ENCODE measurements at places on chromosomes 6 and 20. TPM values are rescaled to one million over a fixed set of nuclear protein-coding genes. Genes with fewer than 3 reads are reported as not detected.

DNA sequence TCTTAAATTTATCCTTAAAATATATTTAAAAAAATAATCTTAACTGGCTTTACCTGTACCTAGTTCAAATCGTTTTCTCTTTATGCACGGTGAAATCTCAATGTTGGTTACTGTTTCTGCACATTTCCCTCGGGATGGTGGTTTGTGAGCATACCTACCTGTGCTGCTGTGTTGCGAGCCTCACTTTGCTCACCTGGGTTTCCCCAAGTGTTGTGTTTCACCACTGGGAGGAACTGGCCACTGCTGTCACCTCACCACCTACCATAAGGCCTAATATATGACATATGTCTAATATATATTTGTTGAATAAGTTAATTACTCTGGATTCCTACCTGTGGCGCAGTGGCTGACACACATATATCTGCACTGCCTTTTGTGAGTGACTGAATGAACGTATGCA, 493.5 kb upstream of the FLRT3 start:
- DNase-seq: no peak

Gene SIRPB1
- total RNA-seq: 4.2 TPM

Gene SAMD5
- total RNA-seq: 0.62 TPM

DNA sequence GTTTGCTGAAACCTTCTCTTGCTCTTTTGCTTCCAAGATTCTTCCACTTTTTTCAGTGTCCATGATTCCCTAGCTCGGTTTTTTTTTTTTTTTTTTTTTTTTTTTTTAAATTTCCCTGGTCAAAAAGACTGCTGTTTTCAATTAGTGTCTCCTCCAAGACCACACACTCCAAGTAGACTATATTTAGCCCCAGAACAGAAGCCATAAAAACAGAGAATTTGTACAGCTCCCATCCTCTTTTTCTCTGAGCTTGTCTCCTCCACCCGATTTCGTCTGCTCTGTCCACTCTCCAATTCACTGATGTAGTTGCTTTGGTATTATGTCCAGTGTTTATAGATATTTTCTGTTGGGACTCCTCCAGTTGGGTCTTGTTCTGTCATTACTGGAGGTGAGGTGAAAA, 37.6 kb downstream of the RSPH3 start:
- no peak for DNase-seq

GRCh38 chr6:168546151-168546550, 105.2 kb downstream of the SMOC2 start:
- DNase-seq: no peak

Gene PAK5
- total RNA-seq: 0.05 TPM

- DNase-seq: no peak
These were observed 4.9 kb downstream of the PREX1 start for GRCh38 chr20:48822879-48823385.

GRCh38 chr6:11921017-11921438, 91.1 kb upstream of the HIVEP1 start:
- DNase-seq: peak; percentile 98

DNA sequence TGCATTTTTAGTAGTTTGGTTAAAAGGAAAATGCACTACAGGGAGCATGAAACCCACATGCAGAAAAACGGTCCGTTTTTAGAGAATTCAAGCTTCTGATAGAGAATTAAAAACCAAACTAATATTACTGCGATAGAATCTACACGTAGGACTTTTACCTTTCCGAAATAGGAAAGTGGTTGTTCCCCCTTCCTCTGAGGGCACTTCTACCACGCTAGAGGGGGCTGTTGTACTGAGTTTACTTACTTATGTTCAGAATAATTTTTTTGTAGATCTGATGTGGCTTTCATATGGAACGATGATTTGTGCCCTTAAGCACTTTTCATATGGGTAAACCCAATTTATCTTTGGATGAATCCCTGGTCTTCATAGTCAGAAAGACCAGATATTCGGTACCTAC, 264.3 kb upstream of the PLN start:
- DNase-seq: peak; percentile 52

Gene GNRH2
- total RNA-seq: not detected

Gene SYCP2L
- total RNA-seq: not detected

DNA sequence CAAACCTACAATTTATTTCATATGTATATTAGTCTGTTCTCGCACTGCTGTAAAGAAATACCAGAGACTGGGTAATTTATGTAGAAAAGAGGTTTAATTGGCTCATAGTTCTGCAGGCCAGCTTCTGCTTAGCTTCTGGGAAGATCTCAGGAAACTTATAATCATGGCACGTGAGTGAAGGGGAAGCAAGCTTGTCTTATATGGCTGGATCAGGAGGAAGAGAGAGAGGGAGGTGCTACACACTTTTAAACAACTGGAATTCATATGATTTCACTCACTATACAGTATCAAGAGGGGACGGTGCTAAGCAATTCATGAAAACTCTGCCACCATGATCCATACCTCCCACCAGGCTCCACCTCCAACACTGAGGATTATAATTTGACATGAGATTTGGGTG, 29.9 kb downstream of the PHACTR2 start:
- DNase-seq: no peak

DNA sequence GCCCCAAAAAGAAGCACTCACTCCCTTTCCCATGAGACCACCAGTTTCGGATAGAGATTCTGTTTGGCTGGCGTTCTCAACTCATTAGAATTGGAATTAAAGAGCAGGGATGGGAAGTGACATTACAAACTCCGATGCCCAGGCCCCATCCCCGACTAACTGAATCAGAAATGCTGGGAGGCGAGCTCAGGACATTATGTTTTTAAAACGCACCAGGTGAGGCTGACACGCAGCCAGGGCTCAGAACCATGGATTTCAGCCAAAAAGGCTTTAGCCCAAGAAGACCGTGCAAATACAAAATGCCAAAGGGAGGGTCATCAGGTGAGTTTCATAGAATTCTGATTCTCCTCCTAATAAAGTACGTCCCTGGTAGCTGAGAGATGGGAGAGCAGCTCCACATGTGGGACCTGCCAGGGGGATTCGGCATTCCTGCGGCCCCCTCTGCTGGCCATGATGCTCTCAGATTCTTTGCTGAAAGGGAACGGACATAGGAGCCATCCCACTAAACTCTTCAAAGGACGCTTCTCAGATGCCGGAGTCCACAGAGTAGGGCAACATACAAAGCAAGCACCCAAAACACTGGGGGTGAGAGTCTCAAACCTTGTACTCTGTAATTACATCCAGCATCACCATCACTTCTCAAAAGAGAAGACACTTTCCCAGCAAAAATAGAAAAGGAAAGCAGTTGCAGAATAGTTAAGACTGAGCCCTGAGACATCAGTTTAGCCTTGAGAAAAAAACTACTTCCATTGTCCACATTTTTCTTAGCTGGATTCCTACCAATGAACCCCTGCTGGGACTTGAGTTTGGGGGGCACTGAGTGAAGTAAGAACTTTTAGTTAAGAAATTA, 205.2 kb downstream of the BMP7 start:
- DNase-seq: peak; percentile 61

GRCh38 chr6:26140254-26140966, 53.2 kb downstream of the HFE start:
- no peak for DNase-seq

GRCh38 chr6:158847012-158847529, 27.9 kb upstream of the EZR start:
- DNase-seq: no peak

Gene KCNB1
- total RNA-seq: not detected

DNA sequence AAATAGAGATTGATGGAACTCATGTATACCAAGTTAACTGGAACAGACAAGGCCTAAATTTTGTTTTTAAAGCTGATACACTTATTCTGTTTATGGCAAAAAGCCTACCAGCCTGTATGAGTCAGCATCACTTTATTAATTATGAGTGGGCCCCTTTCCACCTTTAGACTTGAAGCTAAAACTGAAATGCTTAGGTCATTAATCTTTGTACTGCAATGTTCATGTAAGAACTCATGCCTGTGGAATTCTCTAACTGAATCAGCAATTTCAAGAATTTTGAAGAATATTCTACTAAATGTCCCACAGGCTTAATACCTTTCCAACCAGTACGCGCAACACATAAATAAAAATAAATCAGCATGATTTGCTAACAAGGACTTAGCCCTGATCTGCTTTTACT, 140.2 kb upstream of the PHACTR1 start:
- peak; percentile 77 for DNase-seq

DNA sequence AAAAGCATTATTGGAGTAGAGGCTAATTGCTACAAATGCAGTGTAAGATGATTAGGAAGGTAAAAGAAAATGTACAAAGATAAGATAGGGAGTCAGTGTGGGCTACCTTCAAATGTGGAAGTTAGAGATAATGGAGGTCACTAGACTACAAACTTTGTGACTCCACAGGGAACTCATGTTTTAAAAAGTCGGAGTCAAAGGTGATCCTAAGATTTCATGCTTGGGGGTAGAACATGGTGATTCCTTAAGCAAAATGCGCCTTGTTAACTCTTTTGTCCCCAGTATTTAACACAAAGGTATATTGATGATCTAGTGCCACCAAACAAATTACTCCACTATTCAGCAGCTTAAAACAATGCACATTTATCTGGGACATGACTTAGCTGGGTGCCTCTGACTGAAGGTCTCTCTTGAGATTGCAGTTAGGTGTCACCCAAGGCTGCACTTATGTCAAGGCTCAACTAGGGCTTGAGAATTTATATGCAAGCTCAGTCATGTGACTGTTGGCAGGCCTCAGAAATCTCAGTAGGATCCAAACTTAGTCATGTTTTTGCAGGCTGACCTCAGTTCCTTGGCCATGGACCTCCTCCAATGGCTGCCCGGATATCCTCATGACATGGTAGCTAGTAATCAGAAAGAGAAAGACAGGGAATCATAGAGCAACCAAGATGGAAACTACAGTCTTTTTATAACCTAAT, 11.4 kb upstream of the SNX9 start:
- peak; percentile 52 for DNase-seq

Gene IPCEF1
- 1.6 TPM for total RNA-seq

DNA sequence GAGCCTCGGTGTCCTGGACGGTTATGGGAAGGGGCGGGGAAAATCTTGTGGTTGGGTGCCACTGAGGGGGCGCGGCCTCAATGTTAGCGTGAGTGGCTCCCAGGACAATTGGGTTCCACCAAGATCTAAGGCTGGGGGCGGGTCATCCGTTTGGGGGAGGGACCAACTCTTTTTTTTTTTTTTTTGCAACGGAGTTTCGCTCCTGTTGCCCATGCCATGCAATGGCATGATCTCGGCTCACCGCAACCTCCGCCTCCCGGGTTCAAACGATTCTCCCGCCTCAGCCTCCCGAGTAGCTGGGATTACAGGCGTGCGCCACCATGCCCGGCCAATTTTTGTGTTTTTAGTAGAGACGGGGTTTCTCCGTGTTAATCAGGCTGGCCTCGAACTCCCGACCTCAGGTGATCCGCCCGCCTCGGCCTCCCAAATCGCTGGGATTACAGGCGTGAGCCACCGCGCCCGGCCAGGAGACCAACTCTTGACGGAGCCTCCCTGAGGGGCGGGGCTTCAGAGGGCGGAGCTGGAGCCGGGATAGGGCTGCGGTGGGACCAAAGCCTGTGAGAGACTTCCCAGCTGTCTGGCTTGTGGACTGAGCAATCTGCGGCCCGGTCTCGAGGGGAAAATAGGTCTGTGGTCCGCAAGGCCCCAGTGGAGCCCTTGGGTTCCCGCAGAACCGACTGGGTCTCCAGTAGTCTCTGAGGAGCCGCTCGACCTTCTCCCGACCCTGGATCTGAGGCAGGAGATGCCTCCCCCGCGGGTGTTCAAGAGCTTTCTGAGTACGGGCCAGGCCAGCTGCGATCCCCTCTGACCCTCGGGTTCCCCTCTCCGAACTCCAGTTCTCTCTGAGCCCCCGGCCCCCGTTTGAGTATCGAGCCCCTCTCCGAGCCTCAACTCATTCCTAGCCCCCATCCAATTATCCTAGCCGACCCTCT, 1.1 kb downstream of the SPAG4 start:
- peak; percentile 100 for DNase-seq

GRCh38 chr20:58294497-58295455, 14.7 kb upstream of the RAB22A start:
- DNase-seq: peak; percentile 59

- DNase-seq: peak; percentile 48
These were observed 312.4 kb downstream of the CDKAL1 start for GRCh38 chr6:20846602-20847028.

- no peak for DNase-seq
These were observed 48.7 kb upstream of the IL20RA start for GRCh38 chr6:137093183-137094069.

Gene SLC13A3
- not detected for total RNA-seq

Gene ZMYND8
- 49.6 TPM for total RNA-seq

Gene MLIP
- total RNA-seq: not detected

GRCh38 chr6:14665827-14666724, 548.5 kb downstream of the CD83 start:
- DNase-seq: peak; percentile 88

DNA sequence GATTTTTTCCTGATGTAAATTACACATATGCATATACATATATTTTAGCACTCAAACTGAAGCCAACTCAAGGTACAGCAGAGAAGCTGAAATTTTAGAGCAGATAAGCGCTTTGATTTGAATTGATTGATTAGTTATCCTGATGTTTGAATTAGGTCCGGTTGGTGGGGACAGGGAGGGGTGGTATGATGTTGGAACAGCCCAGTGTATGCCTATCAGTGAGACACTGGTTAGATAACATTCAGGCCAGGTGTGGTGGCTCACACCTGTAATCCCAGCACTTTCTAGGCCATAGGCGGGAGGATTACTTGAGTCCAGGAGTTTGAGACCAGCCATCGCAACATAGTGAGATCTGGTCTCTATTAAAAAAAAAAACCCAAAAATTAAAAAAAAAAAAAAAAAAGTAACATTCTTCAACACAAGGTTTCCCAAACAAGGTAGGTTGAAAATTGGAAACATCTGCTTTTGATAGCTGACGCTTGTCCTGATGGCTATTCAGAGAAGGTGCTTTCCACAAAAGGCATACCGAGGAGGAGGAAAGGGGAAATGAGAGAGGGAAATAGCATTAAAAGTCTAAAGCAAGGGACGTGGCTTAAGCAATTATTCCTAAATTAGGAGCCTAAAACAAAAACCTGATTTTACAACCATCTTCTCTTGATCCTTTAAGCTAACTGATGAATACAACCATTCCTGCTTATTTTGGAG, 288.4 kb upstream of the JARID2 start:
- DNase-seq: no peak

GRCh38 chr6:42363926-42364849, 87.5 kb downstream of the TRERF1 start:
- no peak for DNase-seq

Gene PRPH2
- total RNA-seq: not detected

GRCh38 chr6:122730334-122730733, 49.2 kb upstream of the FABP7 start:
- DNase-seq: no peak

Gene COL19A1
- not detected for total RNA-seq

Gene NHSL1
- 10.1 TPM for total RNA-seq

All from M059J (cell line).